Dorsolateral prefrontal cortex (tissue), 122 donors: ENCODE measurements at places on chromosomes 13 and 19.
A peak's percentile ranks its signal among the peaks of the same experiment; 100 is the strongest.

DNA sequence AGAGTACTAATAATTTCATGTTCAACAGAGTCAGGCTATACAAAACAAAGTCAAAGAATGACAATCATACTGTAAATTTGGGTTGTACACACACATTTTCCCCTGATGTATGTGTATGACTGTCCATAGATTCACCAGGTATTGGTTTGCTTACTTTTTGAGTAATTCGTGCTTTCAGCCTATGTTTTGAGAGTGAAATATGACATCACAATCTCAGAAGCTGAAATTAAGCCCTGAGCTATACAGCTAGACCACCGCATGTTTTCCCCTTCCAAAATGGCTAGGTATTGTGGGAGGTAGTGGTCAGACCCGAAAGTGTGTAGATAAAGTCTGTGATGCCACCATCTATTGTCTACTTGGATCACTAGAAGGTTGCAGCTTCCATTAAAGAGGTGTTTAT is 102.8 kb downstream of the KATNAL1 start:
- no peak for DNase-seq

DNA sequence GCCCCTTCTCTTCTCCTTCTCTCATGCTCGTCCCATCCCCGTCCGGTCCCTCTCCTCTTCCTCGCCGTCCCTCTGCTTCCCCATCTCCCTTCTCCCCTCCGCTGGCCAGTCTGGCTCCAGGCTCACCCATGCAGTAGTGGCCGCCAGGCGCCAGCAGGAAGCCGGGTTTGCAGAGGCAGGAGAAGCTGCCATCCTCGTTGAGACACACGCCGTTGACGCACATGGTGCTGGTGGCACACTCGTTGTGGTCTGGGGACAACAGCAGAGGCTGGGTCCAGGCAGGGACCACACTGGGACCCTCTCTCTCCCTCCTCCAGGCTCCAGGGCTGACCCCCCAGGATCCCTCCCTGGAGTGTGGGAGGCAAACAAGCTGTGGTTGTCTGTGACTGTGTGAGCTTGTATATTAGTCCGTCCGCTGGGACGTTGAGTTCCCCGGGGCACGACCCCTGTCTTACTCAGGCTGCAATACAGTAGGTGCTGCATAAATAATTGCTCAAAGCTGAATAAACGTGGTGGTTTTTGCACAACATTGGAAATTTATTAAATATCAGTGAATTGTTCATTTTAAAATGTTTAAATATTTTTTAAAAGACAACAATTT is 16.4 kb downstream of the FBN3 start:
- no peak for DNase-seq

DNA sequence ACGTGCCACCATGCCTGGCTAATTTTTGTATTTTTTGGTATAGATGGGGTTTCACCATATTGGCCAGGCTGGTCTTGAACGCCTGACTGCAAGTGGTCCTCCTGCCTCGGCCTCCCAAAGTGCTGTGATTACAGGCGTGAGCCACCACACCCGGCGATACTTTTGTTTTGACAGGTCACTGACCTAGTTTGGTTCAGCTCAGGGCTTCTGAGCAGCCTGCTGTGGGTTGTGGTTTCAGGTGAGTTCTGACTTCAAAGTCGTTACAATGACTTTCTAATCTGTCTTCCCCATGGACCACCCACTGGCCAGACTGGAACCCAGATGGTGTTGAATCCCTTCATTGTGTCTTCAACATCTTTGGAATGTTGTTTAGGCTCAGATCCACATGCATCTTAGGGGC is 73.8 kb downstream of the TRPM4 start:
- DNase-seq: no peak

GRCh38 chr13:78341032-78341431 is 262.3 kb downstream of the POU4F1 start:
- no peak for DNase-seq

- DNase-seq: no peak
Observed at GRCh38 chr13:74200081-74200480, 65.9 kb upstream of the KLF12 start.

DNA sequence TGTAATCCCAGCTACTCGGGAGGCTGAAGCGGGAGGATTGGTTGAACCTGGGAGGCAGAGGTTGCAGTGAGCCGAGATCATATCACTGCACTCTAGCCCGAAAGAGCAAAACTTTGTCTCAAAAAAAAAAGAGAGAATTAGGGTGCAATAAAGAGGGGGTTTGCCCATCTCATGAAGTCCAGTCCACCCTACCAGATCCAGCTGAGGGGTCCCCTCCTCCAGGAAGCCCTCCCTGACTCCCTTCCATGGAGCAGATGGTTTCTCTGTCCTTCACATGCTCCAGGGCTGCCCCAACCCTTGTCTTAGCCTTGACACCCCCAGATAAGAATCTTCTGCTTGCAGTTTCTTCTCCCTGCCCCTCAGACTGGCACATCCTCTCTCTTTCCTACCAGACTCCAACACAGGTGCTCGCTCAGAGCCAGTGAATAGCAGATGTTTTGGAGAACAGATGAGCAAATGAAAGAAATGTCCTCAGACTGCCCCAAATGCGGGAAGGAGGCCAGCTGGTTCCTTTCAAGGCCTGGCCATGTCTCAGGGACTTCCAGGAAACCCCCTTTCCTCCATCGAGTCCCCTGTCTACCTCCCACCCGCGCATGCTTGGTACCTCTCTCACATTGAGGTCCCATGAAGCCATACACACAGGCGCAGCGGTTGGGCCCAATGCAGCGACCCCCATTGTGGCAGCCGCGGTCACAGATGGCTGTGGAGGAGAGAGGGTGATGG is 5.0 kb downstream of the FBN3 start:
- no peak for DNase-seq

DNA sequence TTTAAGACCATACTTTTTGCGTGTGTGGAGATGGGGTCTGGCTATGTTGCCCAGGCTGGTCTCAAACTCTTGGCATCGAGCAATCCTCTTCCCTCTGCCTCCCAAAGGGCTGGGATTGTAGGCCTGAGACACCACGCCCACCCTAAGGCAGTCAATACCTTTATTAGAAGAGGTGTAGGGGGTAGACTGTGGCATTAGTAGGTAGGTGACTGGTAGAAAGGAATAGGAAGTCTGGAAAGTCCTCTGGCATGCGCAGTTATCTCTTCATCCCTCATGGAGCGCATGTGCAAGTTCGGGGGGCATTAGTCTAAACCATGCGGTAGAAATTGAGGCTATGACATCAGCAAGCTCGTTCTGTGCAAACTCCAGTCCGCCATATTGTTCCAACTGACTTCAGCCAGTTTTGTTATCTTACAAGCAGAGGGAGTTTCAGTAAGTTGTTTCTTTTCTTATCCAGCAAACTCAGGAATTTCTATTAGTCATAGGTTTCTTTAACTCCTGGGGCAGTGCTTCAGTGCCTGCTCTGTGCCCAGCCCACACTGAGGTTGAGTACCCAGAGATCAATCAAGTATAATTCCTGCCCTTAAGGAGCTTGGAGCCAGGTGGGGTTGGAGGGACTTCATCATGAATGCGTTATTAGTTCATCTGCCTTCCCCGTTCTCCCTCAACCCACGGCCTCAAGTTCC is 7.3 kb upstream of the RANBP3 start:
- DNase-seq: no peak

DNA sequence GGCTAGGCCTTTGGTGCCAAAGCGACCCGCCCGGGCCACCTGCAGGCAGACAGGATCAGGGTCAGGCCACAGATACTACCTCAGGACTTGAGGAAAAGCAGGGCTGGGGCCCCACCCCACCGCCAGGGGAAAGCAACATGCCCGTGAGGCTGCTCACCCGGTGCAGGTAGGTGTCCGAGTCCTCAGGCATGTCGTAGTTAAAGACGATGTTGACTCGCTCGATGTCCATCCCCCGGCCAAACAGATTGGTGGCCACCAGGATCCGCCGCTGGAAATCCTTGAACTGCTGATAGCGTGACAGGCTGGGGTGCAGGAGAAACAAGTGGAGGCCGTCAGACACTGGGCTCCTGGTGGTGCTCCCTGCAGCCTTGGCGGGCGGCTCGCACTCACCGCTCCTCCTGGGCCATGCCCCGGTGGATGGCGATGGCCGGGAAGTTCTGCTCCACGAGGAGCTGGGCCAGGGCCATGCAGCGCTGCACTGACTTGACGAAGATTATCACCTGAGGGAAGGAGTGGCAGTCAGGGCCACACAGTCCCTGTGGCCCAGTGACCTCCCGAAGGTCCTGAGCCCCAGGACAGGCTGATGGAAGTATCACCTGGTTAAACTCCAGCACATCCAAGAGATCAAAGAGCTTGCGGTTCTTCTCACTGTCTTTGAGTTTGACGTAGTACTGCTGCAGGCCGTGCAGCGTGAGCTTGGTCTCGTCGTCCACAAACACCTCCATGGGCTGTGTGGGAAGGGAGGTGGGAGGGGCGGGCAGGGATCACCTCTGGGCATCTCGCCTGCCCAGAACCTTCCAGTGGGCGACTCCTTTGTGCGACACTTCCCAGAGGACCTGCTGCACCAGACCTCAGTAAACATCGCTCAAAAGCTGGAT is 9.8 kb downstream of the DDX39A start:
- DNase-seq: no peak

GRCh38 chr19:35436477-35437405 is 11.3 kb upstream of the FFAR2 start:
- DNase-seq: no peak

GRCh38 chr19:29107831-29108230 is 105.1 kb downstream of the UQCRFS1 start:
- DNase-seq: no peak

DNA sequence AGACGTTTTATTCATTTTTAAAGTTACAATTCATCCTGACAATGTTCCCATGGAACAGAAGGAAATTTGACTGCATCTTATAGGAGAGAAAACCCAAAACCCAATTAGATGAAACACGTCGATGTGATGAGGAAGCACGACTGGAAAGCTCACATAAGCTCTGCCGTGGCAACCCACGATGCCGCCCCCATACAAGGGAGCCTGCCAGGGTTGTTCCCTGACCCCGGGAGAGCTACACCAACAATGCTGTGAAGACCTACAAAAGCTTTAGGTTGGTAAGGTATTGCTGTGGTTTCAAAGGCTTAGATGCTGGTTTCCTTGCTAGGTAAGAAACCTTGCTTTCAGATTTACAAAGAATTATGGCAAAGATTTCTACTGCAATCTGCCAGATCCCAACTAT is 393.1 kb downstream of the KLF12 start:
- no peak for DNase-seq

- no peak for DNase-seq
Observed at GRCh38 chr13:38340624-38341023, 9.0 kb upstream of the UFM1 start.

DNA sequence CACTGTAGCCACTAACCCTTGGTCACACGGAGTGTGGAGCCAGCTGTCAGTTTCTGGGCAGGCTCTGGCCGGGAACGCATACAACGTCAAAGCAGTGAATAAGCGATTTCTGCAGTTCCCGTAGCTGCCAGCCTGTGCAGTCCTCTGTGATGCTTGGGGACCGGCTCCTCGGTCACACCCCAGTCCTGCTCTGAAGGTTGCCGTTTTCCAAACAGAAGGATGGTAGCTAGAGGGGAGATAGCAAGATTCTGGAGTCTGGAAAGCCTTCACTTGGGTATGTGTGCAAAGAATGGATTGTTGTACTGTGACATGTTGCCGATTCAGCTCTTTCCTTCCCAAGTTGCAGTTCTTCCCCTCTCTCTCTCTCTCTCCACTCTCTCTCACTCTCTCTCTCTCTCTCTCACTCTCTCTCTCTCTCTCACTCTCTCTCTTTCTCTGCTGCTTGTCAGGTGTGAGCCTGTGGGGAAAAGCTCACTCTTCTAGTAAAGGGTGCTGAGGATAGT is 38.7 kb upstream of the C1QTNF9 start:
- peak; percentile 74 for DNase-seq

DNA sequence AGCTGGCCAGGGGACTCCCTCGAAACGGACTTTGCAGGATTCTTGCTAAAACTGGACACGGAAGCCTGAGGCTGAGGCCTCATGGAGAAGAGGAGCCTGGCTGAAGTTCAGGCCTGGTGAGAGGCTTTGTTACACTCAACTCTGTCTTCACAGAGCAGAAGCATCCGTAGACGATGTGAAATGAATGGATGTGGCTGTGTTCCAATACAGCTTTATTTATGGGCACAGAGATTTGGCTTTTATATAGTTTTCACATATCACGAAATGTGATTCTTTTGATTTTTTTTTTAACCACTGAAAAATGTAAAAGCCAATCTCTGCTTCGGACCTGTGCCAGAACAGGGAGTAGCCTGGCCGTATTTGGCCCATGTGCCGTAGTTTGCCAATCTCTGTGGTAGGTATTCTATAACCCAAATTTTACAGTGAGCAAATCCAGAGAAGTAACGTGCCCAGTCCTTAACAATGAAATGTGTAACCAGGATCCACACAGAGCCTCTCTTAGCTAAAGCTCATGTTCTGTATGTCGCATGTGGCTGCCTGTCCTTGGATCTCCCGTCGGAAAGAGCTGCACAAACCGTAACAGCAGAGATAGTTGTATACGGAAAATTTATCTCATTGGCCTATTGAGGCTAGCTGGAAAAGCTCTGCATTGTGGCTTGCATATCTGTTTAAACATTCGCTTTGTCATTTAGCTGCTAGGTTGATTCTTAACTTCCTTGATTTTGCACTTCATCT is 171.6 kb upstream of the RNF113B start:
- no peak for DNase-seq

DNA sequence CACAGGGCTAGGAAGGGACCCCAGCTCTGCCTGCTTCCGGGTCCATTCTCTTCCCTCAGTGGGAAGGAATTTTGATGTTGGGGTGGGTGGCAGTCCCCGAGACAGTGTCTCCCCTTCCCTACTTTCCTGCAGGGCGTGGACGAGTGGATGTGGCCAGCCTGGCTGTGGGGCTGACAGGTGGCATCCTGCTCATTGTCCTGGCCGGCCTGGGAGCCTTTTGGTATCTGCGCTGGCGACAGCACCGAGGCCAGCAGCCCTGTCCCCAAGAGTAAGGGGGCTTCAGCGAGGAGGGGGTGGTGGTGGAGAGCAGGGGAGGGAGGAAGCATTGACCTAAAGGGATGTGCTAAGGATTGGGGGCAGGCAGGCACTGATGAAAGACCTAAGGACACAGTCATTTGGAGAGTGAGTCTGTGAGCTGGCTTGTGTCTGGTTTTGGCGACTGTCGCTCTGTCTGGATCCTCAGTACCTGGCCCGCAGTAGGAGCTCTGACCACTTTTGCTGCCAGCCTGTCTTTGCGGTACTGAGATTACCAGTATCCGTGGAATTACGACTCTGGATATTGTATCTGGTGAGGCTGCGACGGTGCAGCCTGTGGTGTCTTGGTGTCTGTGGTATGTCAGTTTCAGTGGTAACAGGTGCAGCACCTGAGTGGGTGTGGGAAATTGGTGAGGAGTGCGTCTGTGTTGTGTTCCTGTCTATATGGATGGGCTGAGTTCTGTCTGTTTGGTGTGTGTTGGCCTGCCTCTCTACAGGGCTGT is 2.4 kb upstream of the PRR12 start:
- no peak for DNase-seq

DNA sequence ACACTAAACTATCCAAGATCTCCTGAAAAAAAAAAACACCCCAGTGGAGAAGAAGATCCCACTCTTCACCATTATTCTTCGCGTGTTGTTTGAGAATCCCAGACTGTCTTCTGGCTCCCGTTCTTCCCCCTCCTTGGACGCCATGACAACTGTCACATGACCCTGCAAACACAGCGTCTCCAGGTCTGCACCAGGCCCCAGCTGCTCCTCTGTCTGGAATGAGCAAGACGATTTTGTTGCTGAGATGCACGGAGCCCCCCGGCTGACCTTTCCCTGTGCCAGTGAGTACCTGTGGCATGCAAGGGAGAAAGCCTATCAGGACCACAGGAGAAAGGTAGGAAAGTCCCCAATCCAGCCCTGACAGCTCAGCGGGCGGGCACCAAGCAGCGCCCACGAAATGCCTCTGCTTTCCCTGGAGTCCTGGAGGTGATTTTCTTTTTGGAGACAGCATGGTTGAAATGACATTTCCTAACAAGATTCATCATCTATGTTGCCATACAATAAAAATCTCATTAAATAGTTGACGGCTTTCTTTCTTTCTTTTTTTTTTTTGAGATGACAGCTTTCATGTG is at the start of gene CFAP97D2:
Gene CFAP97D2 (plus strand): TSS at position 171 of the 572 bp plus-strand sequence. CDS start 74 bp downstream, at position 245.
- DNase-seq: no peak
